Immature natural killer cell (primary cell): ENCODE measurements at places on chromosomes 12 and 14.

- no peak for DNase-seq
Observed at GRCh38 chr12:95574799-95575452, 23.6 kb upstream of the USP44 start.

DNA sequence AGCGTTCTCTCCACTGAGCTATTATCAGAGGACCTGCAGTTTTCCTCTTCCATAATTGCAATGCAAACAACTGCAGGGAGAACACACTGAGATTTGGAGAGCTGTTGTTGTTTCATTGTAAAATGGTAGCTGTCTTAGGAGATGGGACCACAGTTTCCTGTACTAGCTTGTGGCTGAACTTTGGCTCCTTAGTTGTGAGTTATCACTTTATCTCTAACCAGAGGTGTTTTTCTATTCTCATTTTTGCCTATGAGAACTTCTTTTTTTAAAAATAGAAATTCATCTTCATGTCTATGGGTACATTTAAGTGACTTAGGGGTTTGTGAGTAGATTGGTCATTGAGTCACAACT, 216.5 kb downstream of the SLC38A4 start:
- peak; percentile 70 for DNase-seq

GRCh38 chr12:47084172-47084571, 4.4 kb upstream of the AMIGO2 start:
- no peak for DNase-seq

DNA sequence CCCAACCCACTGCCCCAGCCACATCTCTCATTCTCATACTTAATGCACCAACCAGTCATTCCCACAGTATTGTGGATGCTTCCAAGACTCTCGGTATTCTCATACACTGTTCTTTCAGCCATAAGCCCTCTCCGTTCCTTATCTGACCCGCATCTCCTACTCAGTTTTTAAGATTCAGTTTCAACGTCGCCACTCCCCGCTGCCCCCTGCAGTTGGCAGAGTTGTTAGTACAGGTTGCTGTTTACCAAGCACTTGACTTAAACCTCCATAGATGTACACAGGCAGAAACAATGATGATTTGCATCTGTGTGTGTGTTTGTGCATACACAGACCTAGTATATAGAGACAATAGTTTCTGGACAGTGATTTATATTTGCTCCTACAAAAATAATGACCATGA, 40.2 kb downstream of the PAH start:
- no peak for DNase-seq

- no peak for DNase-seq
Observed at GRCh38 chr14:58566979-58567378, 70.8 kb upstream of the DACT1 start.

GRCh38 chr12:56296295-56296694, 3.8 kb downstream of the CS start:
- no peak for DNase-seq
